ENCODE measurements at places on chromosomes 7 and 10. TPM values are rescaled to one million over a fixed set of nuclear protein-coding genes. Genes with fewer than 3 reads are reported as not detected.
A peak's percentile ranks its signal among the peaks of the same experiment; 100 is the strongest.

DNA sequence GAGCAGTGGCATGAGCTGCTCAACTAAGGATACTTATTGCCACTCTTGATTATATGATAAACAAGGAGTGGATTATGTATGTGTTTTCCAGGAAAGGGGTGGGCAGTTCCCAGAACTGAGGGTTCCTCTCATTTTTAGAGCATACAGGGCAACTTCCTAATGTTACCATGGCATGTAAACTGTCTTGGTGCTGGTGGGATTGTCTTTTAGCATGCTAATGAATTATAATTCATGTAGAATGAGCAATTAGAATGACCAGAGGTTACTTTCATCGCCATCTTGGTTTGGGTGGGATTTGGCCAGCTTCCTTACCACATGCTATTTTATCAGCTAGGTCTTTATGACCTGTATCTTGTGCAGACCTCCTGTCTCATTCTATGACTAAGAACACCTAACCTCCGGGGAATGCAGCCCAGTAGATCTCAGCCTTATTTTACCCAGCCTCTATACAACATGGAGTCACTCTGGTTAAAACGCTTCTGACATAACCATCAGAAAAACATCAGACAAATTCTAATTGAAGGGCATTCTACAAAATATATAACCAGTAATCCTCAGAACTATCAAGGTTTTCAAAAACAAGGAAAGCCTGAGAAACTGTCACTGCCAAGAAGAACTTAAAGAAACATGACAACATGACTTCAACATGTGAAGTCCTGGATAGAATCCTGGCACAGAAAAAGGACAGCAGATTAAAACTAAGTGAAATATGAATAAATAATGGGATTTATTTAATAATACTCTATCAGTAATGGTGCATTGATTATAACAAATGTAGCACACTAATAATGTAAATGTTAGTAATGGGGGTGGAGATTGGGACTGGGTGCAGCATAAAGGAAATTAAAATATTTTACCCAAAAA lies 365.0 kb downstream of the SEMA3D start:
- no peak for DNase-seq

- no peak for DNase-seq
These were observed 225.8 kb downstream of the ELFN1 start for GRCh38 chr7:1895664-1896515.

GRCh38 chr10:119370972-119371703 lies 163.8 kb downstream of the GRK5 start:
- DNase-seq = no peak

DNA sequence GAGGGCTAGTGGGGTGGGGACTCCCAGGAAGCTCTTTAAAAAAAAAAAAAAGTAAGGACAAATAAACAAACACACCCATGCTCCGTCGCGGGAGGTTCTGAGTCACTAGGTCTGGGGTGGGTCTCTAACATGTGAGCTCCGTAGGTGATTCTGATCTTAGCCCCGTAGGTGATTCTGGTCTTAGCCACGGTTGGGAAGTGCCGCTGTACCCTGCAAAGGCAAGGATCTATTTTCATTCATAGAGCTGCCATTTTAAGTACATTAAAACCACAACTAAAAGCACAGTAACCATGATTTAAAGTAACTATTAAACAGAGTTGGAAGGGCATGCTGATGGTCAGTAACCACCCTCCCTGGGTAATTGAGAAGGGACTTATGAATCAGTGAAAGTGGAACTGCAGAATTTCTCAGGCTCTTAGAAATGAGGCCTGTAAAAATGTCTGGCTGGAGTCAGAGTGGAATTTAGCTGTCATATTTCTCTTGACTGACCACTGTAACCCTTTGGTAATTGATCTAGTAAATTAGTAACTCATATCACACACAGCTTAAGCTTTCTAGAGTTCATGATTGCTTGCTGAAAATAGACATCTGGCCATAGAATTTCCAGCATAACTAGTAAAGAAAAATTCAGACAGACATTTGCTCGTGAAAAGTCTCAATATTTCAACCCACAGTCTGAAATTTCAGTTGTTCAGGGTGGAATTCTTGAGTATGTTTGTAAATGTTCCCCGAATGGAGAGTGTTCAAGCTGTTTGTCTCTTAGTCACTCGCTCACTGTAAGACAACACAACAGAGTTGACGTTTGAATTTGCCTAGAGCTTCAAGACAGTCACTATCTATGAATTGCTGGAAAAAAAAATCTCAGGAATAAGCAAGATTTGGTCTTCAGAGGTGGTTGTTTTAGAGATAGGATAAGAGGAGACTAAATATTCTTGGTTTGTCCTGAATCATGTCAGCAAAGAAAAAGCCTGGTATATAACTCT lies 34.2 kb upstream of the TCF7L2 start:
- DNase-seq = peak; percentile 22

DNA sequence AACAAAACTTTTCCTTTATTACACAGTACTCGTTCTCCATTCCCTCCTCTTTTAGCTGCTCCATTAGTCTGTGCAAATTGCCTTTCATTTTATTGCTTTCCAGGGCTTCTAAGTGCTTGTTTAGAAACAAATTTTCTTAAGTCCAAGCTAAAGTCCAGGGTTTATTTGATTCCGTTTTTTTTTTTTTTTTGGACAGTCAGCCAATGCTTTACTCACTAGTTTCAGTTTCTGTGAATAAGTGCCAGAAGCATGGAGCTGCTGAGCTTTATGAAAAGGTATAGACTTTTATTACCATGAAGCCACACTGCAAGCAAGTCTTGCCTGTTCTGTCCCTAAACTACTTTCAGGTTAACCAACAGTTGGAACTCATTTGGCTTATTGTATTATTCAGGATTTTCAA lies 455.0 kb downstream of the GFRA1 start:
- DNase-seq = no peak

GRCh38 chr7:44216521-44217222 lies 15.9 kb downstream of the YKT6 start:
- no peak for DNase-seq

Gene ELOVL3
- not detected for total RNA-seq

Gene GSDME
- 6.5 TPM for total RNA-seq

DNA sequence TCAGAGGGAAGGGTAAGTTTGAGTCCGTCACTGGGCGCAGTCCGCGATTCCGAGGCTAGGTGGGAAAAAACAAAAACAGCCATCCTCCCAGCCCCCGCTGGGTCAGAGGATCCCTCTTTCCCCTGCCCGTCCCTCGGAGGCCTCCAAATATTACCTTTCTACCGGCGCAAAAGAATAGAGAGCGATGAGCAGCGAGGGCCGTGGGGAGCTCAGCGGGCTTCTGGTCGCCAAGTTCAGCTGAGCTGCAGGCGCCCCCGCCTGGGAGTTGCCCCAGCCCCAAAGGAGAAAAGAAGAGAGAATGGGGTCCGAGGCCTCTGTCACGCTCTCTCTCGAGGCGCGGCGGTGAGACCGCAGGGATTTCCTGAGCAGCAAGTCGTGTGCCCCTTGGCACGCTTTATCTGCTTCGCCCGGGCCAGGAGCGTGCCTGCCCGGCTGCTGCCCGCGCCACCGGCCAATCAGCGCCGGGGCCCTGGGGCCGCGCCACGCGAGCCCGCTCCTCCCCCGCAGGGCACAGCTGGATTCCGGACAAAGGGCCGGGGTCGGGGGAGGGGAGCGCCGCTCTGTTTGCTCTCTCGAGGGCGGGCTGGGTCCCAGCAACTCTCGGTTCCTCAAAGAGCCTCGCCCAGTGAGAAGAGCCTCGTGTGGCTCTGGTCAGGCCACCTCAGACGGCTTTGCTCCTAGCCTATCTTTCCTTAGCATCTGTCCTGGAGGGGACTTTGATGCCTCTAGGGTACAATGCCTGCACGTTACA lies at the start of gene NEUROG3:
TSS of gene NEUROG3 (minus strand) at position 367 of the 751 bp plus-strand sequence. CDS start 379 bp downstream, outside the sequence.
- DNase-seq = no peak

DNA sequence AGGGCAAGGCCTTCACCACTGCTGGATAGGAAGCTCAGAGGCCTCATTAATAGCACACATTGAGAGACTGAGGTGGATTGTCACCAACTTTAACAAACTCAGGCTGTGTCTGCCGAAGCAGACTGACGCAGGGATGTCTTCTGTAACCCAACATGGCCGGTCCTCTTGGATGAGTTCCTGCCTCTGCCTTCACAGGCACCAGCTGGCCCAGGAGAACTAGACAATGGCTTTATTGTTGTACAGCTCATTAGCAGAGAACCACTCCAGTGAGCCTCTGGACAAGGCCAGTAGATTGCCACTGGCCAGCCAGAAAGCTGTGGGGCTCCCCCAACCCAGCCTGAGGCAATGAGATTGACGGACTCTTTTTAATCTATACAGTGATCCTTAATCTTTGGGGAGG lies 9.4 kb downstream of the NODAL start:
- no peak for DNase-seq

Gene RAPGEF5
- total RNA-seq = 0.84 TPM

Gene C7orf33
- total RNA-seq = not detected

GRCh38 chr10:71832967-71833366 lies 18.1 kb downstream of the PSAP start:
- DNase-seq = no peak

Gene WEE2
- total RNA-seq = not detected

Gene PPP1R9A
- 3.6 TPM for total RNA-seq

Gene LEP
- not detected for total RNA-seq

Gene ASZ1
- not detected for total RNA-seq

- no peak for DNase-seq
These were observed 875.4 kb downstream of the LRMDA start for GRCh38 chr10:76306856-76307255.

- no peak for DNase-seq
These were observed 2.9 kb upstream of the MTPN start for GRCh38 chr7:135980012-135980551.

DNA sequence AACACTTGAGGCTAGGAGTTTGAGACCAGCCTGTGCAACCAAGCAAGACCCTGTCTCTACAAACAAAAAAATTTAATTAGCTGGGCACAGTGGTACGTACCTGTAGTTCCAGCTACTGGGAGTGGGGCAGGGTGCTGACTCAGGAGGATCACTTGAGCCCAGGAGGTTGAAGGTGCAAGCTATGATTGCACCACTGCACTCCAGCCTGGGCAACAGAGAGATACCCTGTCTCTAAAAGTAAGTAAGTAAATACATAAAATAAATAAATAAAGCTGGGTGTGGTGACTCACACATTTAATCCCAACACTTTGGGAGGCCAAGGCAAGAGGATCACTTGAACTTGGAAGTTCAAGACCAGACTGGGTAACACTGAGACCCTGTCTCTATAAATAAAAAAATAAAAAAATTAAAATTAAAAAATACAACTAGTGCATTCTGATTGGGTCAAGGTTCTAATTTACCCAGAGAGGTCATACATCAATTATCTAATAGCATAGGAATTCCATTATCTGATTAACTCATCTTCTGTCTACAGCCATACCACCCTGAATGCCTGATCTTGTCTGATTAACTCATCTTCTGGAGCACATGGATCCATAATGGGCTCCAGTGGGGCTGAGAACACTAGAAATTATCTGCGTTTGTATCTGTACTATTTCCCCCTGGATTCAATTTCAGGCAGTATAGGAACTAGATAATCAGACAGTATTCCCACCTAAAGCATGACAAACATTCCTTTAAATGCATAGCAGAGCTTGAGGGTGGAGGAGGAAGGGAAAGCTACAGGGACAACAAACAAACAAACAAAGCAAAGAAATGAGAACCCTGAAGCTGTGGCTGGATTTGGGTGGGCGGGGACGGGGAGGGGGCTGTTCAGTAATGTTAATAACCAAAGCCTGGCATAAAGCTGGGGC lies 21.0 kb upstream of the HILPDA start:
- DNase-seq = no peak

Gene AQP1
- total RNA-seq = 0.26 TPM

- DNase-seq = no peak
These were observed 32.8 kb downstream of the PIK3AP1 start for GRCh38 chr10:96687317-96688012.

Gene NOD1
- 5.0 TPM for total RNA-seq

DNA sequence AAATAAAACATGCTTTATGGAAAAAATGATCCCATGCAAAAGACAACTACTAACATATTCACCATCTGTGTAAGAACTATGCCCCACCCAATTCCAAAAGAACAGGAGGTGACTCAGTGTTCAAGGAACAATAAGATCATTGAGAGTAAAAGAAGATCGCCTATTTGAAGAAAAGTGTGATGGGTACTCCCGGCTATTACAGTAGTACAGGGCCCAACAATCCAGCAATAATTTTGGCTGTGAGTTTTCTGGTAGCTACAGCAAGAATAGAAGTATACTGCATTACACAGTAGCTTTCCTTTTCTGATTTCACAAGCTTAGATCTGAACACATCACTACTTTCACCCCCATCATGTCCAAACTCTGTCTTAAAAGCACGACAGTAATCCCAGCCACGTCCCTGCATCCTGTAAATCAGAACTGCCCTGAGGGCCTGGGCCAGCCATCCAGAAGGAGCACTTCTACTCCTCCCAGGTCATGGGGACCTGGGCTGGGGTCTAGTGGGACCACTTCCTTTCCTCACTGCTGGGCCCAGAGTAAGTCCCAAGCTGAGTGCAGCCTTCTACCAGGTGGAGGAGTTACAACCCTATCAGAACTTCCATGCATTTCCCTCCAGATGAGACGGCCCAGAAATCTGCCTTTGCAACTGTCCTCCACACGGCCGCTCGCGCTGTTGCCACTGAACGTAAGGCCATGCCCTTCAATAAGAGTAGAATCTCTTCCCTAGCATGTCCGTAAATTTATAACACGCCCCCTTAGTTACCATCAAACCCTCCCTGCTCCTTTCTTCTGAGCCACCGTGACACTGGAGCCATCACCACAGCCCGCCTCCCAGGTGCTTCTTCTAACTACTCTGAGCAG lies 7.9 kb downstream of the ESYT2 start:
- DNase-seq = peak; percentile 86

DNA sequence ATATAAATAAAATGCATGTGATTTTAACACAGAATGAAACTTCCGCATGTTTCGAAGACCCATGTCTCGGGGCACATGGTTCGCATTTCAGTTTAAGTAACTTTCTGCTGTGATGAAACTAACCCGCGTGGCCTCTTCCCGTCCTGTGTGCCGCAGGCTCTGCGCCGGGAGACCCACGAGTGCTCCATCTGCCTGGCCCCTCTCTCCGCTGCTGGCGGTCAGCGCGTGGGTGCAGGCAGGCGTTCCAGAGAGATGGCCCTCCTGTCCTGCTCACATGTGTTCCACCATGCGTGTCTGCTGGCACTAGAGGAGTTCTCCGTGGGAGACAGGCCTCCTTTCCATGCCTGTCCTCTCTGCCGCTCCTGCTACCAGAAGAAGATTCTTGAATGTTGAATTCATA lies 35.7 kb downstream of the RNF32 start:
- DNase-seq = no peak

GRCh38 chr10:5737352-5737751 lies 52.7 kb downstream of the TASOR2 start:
- DNase-seq = no peak

DNA sequence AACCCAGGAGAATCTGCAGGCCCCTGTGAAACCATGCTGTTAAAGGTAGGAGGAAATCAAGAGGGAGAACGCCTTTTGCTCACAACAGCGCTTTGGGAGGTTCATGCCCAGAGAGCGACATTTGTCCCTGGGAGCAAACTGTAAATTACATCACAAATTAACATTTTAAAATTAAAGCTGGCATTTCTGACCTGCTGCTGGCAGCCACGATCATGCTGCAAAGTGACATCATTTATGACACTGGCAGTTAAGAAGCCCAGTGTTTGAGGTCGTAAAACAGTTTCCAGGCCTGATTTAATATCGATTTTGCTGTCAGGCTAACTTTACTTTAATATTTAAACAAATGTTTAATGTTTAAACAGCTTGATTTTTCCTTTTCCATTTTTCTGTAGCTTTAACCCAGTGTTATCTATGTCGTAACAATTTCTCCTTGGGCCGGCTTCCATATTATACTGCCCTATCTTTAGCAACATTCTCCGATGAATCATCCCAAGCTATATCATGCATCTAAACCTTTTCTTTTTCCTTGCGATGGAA lies 86.5 kb upstream of the NPVF start:
- DNase-seq = no peak

All from NCI-H460 (cell line).